Activated B cell treated with CpG ODN at 0.5 μM for 24 hours (primary cell): ENCODE measurements at places on chromosomes 13 and 19. TPM values are rescaled to one million over a fixed set of nuclear protein-coding genes. Genes with fewer than 3 reads are reported as not detected.

COX6B2 gene
- not detected in 2 replicates for total RNA-seq

MUC16 gene
- total RNA-seq, result 0.15 and 0.16 TPM in 2 replicates

DNA sequence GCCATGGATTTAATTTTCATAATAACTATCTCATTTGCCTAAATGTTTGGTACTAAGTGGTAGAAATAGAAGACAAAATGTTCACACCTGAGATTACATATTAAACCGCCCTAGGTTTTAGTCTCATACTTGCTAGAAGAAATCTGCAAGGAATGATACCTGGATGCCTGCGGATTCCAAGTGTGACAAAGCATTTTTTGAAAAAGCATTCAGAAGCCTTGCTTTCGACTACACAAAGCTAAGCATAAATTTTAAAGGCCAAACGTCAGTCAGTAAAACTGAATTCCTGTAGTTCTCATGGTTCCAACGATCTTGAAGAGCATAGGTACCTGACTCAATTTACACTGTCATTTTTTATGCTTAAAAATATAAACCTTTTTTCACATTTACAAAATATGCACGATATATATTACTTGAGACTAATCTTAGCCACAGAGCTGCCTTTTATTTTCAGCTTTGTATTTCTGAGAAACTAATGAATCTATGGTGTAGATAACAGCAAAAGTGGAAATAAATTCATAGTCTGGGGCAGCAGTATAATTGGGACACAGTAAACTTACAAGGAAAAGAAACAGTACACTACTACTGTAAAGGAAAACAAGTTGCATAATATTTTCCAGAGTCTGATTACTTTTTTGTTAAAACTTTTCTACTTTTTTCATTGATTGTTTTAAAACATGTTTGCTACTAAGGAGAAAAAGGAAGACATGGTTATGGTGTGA is 1.2 kb upstream of the LRRC63 start:
- H3K27me3 ChIP-seq, result no peaks in the 10 kb centered on the region
- peaks cover 22% of the 10 kb centered on the region for H3K4me1 ChIP-seq
- H3K4me3 ChIP-seq, result peak overlapping the region; percentile 78
- H3K36me3 ChIP-seq, result no peaks in the 10 kb centered on the region

- no peak overlapping the region for H3K4me3 ChIP-seq
- H3K27ac ChIP-seq, result no peak overlapping the region
- peaks cover 21% of the 10 kb centered on the region for H3K4me1 ChIP-seq
- H3K27me3 ChIP-seq, result no peaks in the 10 kb centered on the region
- DNase-seq, result no peak
These were observed 15.2 kb downstream of the CNFN start for GRCh38 chr19:42374826-42375376.

GRCh38 chr19:6450166-6450565 is 9.4 kb downstream of the SLC25A23 start:
- H3K36me3 ChIP-seq, result peaks cover 23% of the 10 kb centered on the region
- no peak overlapping the region for H3K27ac ChIP-seq
- no peaks in the 10 kb centered on the region for H3K27me3 ChIP-seq
- DNase-seq, result no peak
